Hematopoietic multipotent progenitor cell treated with erythropoietin and hydrocortisone succinate and interleukin-3 and kit ligand, for 4 days (in vitro differentiated cells): ENCODE measurements at places on chromosomes 16 and 17.

- no peak for DNase-seq
Measured at GRCh38 chr16:55379876-55380390, 55.9 kb downstream of the IRX6 start.

GRCh38 chr17:83025636-83026280 is 53.7 kb upstream of the METRNL start:
- DNase-seq, result no peak

- no peak for DNase-seq
Measured at GRCh38 chr16:54493594-54493993, 207.0 kb upstream of the IRX3 start.

GRCh38 chr16:54657058-54657708 is 273.5 kb upstream of the IRX5 start:
- DNase-seq, result no peak

DNA sequence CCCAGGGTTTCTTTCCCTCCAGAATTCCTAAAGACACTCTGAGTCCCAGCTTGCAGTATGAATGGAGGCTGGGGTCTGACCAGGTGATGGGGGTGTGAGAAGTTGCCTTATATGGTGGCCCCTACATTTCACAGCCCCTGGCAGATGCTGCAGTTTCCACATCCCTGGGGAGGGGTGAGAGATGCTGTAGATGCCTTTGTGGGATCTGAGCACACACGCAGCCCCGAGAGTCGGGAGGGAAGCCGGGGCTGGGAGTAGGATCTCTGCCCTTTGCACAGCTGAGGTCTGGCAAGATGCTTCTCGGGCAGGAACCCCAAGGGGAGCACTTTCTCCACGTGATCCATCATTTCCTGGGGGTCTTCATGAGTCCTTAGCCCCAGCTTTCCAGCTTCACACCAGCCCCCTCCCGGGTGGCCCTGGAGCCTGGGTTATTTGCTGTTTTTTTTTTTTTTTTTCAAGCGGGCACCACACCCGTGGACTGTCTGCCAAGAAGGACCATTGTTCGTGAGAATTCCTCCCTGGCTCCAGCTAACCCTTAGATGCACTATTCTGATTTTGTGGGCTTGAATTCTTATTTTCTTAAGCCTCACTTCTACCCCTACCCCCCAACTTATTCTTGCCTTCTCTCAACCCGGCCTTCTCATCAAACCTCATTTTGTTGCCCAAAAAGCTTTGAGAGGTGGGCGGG is 50.6 kb downstream of the NTN1 start:
- DNase-seq, result no peak

GRCh38 chr16:12062343-12063003 is 85.9 kb downstream of the SNX29 start:
- DNase-seq, result peak; percentile 44

GRCh38 chr16:4316864-4317531 is 1.1 kb downstream of the GLIS2 start:
- no peak for DNase-seq
